ENCODE measurements at places on chromosomes 6 and 20. TPM values are rescaled to one million over a fixed set of nuclear protein-coding genes. Genes with fewer than 3 reads are reported as not detected.

The PIM1 gene
- total RNA-seq = 157 TPM

The C6orf132 gene
- 200 TPM for total RNA-seq

The HLA-DRB1 gene
- 54.0 TPM for total RNA-seq

The RCAN2 gene
- total RNA-seq = 7.1 TPM

The COX4I2 gene
- 3.4 TPM for total RNA-seq

The TBX18 gene
- total RNA-seq = 1.1 TPM

The SCRT2 gene
- total RNA-seq = not detected

The HDAC2 gene
- total RNA-seq = 39.1 TPM

The RNF182 gene
- total RNA-seq = not detected

The NEURL2 gene
- 10.9 TPM for total RNA-seq

The C20orf202 gene
- total RNA-seq = 0.49 TPM

The ZNF451 gene
- 68.9 TPM for total RNA-seq

The CDKN1A gene
- 186 TPM for total RNA-seq

The AVP gene
- total RNA-seq = not detected

The PTCHD4 gene
- not detected for total RNA-seq

The ZNF165 gene
- 1.4 TPM for total RNA-seq

The PPDPF gene
- 396 TPM for total RNA-seq

The RAB5IF gene
- 57.3 TPM for total RNA-seq

The SNAI1 gene
- total RNA-seq = 0.65 TPM

The SPACA1 gene
- not detected for total RNA-seq

The RGS17 gene
- total RNA-seq = 0.16 TPM

The TBPL1 gene
- total RNA-seq = 27.7 TPM

The BANF2 gene
- total RNA-seq = not detected

The CRISP1 gene
- total RNA-seq = not detected

The MEI4 gene
- not detected for total RNA-seq

The PRICKLE4 gene
- 3.9 TPM for total RNA-seq

The CPXM1 gene
- total RNA-seq = 1.3 TPM

The PRKN gene
- total RNA-seq = 6.3 TPM

Data from lower leg skin (tissue), 4 donors.